Cortex of kidney (tissue), 1 donor: ENCODE measurements at places on chromosomes 4 and X.

GRCh38 chr4:22842360-22843018 is 149.8 kb downstream of the GBA3 start:
- no peak for DNase-seq

- no peak for DNase-seq
These were observed 18.0 kb downstream of the CLCN4 start for GRCh38 chrX:10174810-10175209.

- no peak for DNase-seq
These were observed 36.7 kb downstream of the LANCL3 start for GRCh38 chrX:37608156-37608555.

DNA sequence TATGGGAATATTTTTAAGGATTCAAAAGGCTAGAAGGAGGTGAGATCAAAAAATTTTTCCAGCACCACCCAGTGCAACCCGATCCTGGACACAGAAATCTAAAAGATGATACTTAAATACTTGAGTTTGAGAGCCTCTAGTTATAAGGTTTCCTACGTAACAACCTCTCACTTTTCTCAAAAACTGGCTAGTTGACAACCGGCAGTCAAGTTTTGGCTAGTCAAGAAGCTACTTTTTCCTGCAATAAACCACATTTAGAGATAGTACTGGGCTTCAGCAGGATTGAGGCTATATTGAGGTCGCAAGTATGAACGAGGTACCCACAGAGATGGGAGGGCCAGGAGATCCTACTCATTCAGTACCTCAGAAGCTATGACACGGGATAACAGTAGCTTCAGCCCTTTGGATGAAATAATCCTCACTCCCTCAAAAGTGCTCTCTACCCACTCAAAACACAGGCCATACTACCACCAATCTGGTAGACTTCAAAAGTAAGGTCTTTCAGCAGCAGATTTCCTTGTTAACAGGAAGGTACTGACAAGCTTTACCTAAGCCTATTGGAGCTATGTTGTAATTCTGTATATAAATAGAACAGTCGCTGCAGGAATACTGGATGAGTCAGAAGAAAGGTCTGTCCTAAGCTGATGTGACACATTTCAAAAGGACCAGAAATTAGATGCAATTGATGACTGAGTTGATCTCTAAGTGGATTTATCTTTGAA is 1.5 kb upstream of the TSPAN5 start:
- no peak for DNase-seq

- no peak for DNase-seq
These were observed 15.0 kb upstream of the TTC29 start for GRCh38 chr4:146960634-146961033.

DNA sequence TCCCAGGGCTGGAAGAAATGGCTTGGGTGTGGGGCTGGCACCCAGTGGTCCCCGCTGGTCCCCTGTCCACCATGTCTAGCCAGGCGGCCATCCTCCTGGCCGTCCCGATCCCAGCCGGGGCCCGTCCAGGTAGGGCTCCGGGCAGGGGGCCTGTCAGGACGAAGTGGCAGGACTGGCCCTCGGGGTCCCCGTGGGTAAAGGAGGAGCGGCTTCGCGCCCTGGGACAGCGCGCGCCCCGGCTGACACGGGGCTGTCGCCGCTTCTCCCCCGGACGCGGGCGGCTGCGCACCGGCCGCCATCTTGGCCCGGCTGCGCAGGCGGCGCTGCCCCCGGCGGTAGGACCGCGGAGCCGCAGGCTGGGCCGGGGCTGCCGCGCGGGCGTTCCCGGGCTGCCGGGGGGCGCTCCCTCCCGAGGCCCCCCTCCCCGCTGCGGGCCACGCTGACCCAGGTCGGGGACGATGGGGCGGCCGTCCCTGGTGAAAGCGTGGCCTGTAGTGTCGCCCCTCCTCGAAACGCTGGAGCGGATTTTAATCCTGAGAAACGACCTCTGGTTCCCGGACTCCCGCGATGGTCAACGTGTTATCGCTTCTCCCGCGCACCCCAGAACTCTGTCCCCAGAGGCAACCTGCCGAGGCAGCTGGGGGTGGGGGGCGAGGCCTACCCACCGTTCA is 60.4 kb upstream of the BCOR start:
- no peak for DNase-seq

GRCh38 chr4:129804461-129804981 is 708.6 kb downstream of the C4orf33 start:
- DNase-seq, result no peak

- no peak for DNase-seq
These were observed 149.7 kb downstream of the PTTG2 start for GRCh38 chr4:38109896-38110295.

GRCh38 chrX:12197030-12197429 is 58.8 kb downstream of the FRMPD4 start:
- no peak for DNase-seq

DNA sequence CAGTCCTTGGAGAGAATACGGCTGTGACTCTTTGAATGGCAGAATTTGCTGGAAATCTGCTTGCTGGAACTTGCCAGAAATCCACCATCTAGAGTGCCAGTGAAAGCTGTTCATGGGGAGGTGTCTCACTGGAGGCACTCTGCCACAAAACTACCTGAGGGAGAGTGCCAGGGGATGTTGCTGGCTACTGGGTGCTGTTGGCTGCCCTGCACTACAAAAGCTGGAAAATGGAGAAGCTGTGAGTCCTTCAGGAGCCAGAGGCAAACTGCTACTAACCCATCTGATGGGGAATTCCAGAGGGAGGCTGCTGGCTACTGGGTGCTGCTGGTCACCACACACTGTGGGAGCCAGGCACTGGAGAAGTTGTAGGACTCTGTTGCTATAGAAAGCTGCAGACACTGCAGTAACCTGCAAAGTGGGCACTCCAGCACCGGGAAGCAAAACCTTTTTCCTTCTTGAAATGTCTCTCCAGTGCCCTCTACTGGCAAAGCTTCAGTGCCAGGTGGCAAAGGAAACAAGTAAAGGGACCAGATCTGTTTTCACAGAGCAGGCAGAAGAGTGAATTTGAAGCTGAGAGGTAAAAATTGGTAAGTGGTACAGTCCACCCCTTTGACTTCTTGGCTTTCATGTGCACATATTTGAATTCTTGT is 47.8 kb upstream of the HSD17B10 start:
- no peak for DNase-seq

DNA sequence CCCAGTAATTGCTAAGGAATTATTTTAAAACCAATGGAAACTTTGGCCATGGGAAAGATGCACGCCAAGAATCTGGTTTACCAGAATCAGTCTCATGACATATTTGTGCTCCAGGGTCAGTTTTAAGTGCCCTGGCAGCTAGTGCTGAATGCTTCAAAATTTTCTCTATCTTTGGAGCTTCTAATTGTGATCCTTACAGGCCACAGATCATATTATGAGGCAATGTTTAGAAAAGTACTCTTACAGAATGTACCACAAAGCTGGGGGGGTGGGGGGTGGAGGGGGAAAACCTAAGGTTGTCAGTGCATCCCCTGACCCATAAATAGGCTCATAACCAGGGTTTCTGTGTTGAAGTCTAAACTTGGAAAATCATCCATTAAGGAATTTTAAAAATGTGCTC is 514.5 kb downstream of the INPP4B start:
- no peak for DNase-seq

DNA sequence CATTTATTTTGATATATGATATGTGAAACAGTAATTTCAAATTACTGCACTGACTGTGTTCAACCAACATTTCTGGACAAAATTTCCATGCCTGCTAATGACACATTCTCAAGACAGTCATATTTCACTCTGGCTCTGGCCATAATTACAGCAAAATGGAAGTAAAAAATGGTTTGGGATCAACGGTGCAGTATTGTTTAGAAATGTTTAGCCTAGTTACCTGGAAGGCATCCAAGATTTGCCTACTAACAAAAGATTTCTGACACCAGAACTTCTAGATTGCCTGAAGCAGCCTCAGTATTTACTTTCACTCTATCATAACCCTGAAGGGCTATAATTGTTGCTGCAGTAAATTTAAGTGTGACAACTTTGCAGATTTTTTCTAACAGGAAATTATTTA is 416.3 kb downstream of the PCDH10 start:
- DNase-seq, result no peak

DNA sequence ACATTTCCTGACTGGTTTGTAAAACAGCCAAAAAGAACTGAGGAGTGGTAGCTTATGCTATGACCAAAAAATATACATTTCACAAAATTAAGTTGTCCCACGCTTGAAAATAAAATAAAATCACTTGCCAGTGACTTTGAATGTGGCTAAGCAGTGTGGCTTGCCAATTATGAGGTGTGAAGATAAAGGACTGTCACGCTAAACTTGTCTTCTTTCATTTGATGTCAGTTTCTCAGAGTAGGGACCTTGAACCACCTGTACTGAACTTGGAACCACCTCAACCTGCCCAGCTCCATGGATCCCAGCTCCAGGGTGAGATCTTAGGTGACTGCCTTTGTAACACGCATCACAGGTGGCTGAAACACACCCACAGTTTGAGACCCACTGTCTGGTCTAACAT is 113.7 kb upstream of the TBL1X start:
- no peak for DNase-seq

DNA sequence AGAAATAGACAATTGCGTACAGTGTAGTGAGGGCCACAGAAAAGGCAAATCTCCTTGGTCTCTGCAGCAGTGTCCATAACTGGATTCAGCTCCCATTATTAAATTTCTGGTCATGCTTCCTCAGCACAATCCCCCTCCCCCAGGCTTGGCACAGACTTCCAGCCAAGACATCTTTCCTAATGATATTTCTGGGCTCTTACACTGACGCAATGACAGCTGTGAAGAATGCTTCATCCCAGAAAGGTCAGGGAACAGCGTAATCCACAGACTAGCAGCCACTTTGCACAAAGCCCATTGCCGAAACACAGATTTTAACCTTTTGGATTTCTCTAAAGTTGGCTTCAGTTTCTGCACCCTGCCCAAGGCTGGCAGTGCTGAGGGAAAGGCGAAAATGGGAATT is 597.6 kb upstream of the CPEB2 start:
- DNase-seq, result no peak

DNA sequence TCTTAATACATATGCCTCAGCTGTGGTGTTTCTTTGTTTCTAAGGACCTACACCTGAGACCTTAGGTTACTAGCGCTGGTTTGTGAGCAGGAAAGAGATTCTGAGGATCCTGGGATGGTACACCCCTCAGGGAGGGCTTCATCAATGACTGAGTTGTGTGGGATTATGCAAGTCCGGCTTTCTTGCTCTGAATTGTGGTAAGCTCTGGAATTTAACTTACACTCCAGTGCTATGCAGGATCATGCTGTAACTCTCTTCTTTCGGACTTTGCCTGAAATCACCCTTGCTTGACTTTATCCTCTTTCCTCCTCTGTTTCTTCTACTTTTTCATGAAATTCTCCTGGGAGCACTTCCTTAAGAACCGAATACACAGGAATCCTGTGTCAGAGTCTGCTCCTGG is 431.5 kb upstream of the BOD1L1 start:
- DNase-seq, result no peak

GRCh38 chrX:116749943-116750342 is 287.2 kb upstream of the CT83 start:
- DNase-seq, result no peak

DNA sequence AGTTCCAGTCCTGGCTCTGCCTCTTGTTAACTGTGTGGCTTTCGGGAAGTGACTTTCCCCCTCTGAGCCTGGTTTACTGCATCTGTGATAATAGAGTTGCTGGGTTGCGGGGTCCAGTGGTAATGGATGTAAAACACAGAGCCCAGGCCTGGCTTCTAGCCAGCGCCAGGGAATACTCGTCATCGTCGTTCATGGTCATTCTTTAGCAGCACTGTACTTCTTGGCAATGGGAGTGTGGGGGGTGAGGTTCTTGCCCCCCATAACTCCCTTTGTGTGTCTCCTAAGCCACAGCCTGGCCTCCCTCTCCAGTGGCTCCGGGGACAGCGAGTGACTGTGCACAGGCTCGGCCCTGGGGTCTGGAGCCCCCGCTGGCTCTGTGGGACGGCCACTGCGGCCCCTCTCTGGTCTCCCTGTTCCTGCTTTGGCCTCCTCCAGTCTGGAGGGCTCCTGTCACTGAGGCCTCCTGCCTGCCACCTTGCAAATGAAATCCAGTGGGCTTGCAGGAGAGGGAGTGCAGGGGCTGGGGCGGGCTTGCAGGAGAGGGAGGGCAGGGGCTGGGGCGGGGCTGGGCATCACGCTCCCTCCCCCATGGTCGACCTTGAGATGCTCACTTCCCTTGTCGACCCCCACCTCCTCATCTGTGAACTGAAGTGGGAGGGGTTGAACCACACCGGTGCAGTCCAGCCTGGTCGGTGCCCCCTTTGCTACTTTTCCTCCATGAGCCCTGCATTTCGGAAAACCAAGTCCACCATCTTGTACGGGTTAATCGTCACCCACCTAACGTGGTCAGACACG is 13.2 kb downstream of the PSAPL1 start:
- no peak for DNase-seq

GRCh38 chr4:150211799-150212445 is 133.7 kb downstream of the DCLK2 start:
- DNase-seq, result no peak

- no peak for DNase-seq
These were observed 90.2 kb upstream of the SOD3 start for GRCh38 chr4:24705016-24705753.

GRCh38 chrX:22247169-22247568 is 25.5 kb upstream of the CBLL2 start:
- DNase-seq, result no peak

DNA sequence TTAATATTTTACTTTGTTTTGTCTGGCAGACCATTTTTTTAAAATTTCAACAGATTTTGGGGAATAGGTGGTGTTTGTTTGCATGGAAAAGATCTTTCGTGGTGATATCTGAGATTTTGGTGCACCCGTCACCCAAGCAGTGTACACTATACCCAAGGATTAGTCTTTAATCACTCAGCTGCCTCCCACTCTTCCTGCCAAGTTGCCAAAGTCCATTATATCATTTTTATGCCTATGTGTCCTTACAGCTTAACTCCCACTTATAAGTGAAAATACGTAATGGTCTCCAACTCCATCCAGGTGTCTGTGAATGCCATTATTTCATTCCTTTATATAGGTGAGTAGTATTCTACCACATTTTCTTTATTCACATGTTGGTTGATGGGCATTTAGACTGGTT is 281.7 kb upstream of the GK2 start:
- DNase-seq, result no peak

- DNase-seq, result no peak
These were observed 76.5 kb upstream of the BOD1L1 start for GRCh38 chr4:13704035-13704434.

GRCh38 chr4:156154978-156155377 is 201.3 kb upstream of the CTSO start:
- no peak for DNase-seq

- DNase-seq, result no peak
These were observed 171.3 kb downstream of the BTC start for GRCh38 chr4:74623041-74623440.

DNA sequence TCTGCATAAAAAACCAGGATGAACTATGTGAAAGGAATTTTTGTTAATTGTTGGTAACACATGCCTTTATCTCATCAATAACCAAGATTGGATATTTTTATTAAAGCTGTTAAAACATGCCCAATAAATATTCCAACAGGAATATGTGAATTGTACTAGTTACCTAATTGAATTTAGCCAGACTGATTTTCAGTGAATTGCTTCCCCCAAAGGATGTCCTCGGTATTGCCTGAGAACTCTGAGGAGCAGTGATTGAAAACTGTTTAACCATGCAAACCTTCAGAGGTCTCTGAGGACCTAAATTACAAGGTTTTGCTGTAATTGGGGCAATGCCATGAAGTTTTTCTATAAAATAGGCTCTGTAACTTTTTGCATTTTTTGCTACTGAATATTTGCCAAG is 66.6 kb downstream of the BLTP1 start:
- no peak for DNase-seq
